ENCODE measurements at places on chromosomes 4 and X.

DNA sequence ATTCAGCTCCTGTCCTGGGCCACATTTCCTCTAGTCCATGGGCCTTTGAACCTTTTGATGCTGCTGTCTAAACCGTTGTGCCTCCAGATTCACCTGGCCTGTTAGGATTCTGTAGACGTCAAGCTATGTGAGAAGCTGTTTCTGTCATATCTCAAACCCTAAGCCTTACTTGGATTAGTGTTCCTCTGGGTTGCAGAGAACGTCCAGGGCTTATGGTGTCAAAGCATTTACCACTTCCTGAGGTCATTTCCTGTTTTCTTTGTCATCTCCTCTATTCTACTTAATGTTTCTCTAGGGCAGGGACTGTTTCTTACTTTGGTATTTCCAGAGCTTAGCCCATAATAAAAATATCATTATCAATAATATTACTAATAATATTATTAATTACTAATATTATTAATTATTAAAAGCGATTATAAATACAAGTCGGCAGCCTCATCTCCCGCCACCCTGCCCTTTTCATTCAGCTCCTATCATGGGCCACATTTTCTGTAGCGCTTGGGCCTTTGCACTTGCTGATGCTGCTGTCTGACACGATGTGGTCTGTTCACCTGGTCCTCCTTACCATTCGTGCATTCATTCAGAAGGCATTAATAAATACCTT lies 19.1 kb downstream of the PRIMPOL start:
- no peak for DNase-seq

- DNase-seq = no peak
Observed at GRCh38 chr4:88043001-88043400, 35.6 kb downstream of the PKD2 start.

DNA sequence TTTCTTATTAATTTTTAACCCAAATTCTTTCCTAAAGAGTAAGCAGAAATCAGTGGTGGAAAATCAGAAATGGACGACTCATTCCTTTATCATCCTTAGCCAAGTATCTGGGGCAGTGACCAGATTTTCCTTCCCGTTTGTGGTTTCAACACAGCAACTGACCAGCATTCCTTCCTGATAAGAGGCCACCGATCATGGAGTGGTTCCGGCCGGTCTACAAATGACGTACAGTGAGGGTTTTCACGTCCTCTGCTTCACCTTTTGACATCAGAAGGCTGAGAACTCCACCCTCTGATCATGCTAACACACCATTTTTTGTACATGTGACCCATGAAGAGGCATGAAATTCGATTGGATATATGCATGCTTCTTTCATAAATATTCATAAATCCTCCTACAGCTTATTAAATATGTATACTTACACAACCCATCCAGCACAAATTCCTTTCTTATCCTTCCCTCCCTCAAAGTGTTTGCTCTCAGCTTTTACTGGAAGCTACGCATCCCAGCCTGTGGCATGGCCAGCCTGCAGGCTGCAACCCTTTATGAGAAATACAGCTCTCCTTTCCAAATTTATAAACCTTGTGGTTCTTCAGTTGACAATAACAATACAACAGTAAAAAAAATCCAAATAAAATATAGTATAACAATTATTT lies 173.0 kb upstream of the CASK start:
- peak; percentile 90 for DNase-seq

DNA sequence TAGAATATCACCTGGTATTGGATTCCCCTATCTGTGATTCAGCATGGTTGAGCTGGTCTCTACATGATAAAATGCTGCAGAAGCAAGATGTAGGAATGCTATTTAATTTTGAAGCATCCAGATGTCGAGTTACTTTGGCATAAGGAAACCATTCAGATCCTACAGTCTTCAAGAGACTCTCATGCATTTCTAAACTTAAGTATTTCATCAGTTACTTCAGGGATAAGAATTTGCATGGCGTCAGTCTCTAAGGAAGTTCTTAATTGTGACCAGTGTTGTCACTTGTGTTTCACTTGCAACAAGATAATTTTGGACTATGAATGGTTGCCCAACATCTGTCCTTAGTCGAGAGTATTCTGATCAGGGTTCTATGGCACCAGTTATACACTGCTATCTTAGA lies 192.4 kb downstream of the CCNG2 start:
- no peak for DNase-seq

GRCh38 chrX:153245288-153245731 lies 66.2 kb downstream of the MAGEA1 start:
- no peak for DNase-seq

DNA sequence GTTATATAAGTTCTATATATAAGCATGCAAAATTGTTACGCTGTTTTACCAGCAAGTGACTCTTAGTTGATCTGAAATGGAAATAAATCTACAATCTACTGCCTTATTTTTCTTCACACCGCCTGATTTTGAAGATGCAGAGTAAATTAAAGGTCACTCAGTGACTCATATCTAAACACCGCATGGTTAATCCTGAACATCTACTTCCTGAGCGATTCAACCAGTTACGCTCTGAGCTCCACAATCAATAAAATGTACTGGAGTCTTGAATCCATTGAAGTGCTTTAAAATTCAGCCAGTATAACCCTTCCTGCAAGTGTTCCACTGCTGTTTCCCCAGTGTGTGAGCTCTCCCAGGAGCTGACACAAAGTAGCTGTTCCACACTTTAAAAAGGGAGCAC lies 192.8 kb downstream of the SLC7A11 start:
- no peak for DNase-seq

- DNase-seq = peak; percentile 25
Observed at GRCh38 chrX:66731398-66731797, 92.5 kb upstream of the EDA2R start.

DNA sequence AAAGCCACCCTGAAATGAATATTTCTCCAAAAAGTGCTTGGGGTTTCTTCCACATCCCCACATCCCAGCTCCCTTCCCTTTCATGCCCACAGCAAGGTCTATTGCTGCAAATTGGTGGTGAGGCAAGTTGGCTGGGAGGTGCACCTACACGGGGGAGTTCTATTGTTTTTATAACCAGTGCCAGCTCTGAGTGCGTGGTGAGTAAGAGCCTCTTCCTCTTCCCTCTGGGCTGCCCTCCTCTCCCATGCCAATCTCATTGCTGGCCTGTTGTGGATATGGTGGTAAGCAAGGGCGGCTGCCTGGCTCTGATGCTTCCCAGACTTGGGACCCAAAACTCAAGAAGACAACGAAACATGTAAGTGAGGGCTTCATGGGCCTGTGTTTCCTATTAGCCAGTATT lies 204.3 kb downstream of the SHROOM3 start:
- no peak for DNase-seq

DNA sequence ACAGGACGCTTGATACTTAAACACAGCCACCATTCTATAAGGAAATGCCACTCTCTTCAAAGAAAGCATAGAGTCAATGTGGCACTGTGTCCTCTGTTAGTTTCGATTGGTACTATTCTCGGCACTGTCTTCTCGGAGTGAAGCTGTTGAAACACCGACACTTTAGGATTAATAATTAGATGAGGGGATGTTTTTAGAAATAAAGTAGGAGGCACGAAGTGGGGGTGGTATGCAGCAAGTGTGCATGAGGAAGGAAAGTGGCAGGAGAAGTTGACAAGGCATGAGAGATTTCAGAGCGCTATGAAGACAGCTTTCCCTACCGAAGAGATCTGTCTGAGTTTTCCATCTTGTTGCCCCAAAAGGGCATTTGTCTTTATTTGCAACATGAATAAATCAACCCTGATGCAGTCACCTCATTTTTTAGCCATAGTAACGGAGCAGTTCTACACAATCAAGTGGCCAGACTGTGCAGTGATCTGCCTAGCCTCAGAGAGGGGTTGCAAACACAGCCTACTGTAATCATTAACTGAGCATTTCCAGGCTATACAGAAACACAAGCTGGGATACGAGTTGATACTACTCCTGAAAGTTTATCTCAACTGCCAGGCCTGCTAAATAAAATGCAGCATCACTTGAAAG lies 8.3 kb downstream of the GPRIN3 start:
- no peak for DNase-seq

- DNase-seq = no peak
Observed at GRCh38 chr4:148054275-148054674, 322.4 kb downstream of the ARHGAP10 start.

GRCh38 chr4:78517050-78517652 lies 34.4 kb upstream of the ANXA3 start:
- no peak for DNase-seq

DNA sequence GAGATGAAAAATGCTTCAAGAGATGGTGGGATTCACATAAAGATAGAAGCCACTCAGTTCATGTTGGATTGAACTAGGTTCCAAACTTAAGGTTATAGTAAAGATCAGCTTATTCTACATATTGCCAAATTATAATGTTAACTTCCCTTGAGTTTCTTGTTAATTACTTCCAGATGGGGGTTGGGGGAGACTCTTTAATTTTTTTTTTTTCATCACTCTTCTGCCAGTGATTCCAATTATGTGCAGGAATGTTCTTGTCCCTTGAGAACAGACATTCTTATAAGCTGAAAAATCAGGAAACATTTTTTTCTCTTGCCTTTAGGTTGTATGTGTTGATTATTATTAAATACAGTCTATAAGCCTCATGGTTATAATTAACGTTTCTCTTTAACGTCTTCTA lies 30.0 kb downstream of the MND1 start:
- DNase-seq = no peak

- DNase-seq = no peak
Observed at GRCh38 chrX:97672138-97672537, 788.4 kb downstream of the RPA4 start.

- no peak for DNase-seq
Observed at GRCh38 chrX:57172544-57172943, 35.3 kb upstream of the SPIN2A start.

DNA sequence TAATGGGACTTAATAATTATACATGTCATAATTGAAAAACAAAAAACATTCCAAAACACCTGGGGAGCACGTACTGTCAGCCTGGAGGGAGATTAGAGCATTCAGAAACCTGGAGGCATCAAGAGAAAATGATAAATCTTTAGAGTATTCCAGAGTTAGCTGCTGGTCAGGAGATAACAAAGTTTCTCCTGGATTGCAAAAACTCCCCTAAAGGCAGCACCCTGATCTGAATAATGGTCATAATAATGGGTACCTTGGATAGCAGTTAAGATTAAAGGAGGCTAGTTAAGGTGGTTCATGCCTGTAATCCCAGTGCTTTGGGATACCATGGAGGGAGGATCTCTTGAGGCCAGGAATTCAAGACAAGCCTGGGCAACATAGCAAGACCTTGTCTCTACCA lies 15.9 kb upstream of the RAB40A start:
- no peak for DNase-seq

DNA sequence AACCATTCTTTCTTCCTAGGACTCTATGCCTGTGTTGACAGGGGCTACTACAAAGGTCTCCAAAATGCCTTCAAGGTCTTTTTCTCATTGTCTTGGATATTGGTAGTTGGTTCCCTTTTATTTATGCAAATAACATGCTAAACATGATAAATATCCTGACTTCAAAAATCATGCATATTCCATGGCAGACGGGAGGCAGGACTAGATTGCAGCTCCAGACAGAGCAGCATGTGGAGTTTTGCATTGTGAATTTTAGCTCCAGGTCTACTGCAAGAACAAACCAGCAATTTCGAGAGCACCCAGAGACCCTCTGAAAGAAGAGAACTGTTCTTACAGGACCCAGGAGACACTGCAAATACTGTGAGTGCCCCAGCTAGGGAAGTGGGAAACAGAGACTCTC lies 254.9 kb downstream of the RCHY1 start:
- DNase-seq = no peak

DNA sequence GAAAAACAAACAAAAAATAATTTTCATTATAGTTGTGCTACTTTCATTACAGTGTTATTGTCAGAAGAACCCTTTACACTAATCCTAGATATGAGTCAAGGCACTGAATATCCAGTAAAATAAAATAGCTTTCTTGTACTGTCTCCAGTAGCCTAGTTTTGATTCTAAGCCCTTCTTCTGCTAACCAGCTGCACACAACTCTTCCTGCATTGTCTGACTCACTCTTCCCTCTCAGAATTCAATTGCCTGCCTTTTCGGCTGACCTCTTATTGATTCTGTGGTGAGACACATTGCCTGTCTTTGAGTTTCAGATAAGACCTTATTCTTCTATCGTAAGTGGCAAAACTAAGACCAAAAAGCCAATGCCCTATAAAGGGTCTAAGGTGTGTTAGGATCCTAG lies 26.7 kb upstream of the PCDH18 start:
- DNase-seq = peak; percentile 34

GRCh38 chr4:54231419-54231767 lies 2.3 kb downstream of the PDGFRA start:
- DNase-seq = no peak

GRCh38 chr4:74628852-74629620 lies 165.3 kb downstream of the BTC start:
- no peak for DNase-seq

- DNase-seq = no peak
Observed at GRCh38 chr4:53197772-53198142, 168.1 kb downstream of the SCFD2 start.

DNA sequence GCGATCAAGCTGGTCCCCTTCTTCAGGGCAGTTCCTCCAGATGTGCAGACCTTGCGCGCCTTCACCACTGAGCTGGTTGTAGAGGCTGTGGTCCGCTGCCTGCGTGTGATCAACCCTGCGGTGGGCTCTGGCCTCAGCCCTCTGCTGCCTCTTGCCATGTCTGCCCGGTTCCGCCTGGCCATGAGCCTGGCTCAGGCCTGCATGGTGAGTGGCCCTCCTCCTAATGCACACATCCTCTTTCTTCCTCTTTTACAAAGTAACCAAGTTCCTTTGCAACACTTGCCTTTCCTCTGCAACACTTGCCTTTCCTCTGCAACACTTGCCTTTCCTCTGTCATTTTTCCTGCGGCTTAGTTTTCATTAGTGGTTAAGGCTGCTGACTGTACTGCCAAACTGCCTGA lies 1.8 kb downstream of the CCDC22 start:
- DNase-seq = no peak

GRCh38 chr4:124202099-124202498 lies 510.4 kb downstream of the ANKRD50 start:
- no peak for DNase-seq

- DNase-seq = no peak
Observed at GRCh38 chr4:99221980-99222379, 2.9 kb upstream of the ADH6 start.

DNA sequence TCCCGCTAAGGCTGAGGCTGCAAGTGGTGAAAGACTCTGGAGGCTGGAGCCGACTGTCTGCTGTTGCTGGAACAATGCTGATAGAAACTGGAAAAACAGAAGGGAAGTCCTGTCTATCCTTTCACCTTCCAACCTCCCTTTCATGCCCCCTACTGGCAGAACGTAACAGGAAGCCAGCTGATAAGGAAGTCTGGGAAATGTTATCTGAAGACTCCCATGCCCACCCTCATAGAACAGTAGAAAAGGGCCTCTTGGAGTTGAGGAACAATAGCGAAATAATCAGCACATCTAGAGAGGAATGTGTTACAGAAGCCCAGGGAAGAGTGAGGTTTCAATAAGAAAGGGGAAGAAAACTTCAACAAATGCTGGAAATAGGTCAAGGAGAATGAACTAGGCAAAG lies 117.1 kb upstream of the DKK2 start:
- no peak for DNase-seq

All from AG09309 (cell line).